Left ventricle myocardium inferior (tissue), 1 donor: ENCODE measurements at places on chromosomes 6 and 20. TPM values are rescaled to one million over a fixed set of nuclear protein-coding genes. Genes with fewer than 3 reads are reported as not detected.

STX7 gene
- 48.4 TPM for total RNA-seq

HNF4A gene
- total RNA-seq, result not detected

CCN2 gene
- 33.0 TPM for total RNA-seq

HSPA1A gene
- 271 TPM for total RNA-seq

TSPO2 gene
- total RNA-seq, result not detected
